ENCODE measurements at places on chromosomes 7 and 10.

- DNase-seq: no peak
Observed at GRCh38 chr10:121069061-121069850, 218.1 kb downstream of the WDR11 start.

DNA sequence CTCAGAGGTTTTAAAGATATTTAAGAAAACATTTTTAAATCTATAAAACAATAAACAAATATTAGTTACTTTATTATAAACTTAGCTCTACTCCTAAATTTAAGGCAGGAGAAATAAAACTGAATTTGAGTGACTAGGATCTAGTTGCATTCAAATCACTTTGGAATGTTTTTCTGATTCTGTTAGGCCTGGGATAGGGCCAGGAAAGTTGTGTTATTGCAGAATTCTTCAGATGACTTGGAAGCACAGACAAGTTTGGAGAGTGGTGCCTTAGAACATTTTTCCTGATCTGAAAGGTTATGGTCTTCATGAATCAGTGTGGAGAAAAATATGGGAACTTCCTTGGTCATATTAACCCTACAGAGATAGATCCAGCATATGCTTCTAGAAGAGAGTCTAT lies 15.6 kb upstream of the SLC25A13 start:
- DNase-seq: no peak

- no peak for DNase-seq
Observed at GRCh38 chr10:96991313-96991841, 159.3 kb downstream of the LCOR start.

DNA sequence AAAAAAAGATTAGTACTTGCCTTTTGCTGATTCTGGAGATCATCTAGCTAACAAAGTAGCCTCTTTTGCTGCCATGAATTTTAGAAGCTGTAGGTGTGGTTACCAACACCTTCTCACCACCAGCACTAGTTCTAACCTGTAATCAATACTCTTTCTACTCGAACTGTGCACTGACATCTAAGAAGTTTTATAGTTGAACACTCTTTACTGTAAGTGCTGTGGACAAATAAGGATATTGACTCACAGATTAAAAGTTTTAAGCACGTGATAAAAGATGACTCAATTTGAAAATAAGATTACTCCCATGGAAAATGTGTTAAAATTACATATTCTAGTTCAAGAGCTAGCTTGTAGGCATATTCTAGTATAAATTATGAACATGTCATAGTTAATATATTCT lies 89.9 kb downstream of the REEP3 start:
- no peak for DNase-seq

DNA sequence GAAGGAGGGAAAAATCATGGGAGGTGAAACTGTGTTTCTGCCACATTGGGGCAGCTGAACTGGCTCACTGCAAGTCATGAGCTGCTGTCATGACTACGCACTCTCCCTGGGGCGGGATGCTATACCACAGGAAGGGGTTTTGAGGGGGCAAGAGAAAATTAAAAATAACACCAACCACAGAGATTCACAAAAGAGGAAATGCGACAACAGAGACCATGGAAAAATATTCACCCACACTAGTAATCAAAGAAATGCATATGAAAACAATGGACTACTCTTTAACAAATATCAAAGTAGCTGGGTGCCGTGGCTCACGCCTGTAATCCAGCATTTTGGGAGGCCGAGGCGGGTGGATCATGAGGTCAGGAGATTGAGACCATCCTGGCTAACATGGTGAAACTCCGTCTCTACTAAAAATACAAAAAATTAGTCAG lies 65.2 kb upstream of the TM9SF3 start:
- peak; percentile 74 for DNase-seq

- no peak for DNase-seq
Observed at GRCh38 chr7:31190906-31191305, 138.8 kb downstream of the ADCYAP1R1 start.

- DNase-seq: no peak
Observed at GRCh38 chr10:87053111-87053510, 33.0 kb downstream of the FAM25A start.

- no peak for DNase-seq
Observed at GRCh38 chr7:29812185-29812876, 6.0 kb downstream of the WIPF3 start.

DNA sequence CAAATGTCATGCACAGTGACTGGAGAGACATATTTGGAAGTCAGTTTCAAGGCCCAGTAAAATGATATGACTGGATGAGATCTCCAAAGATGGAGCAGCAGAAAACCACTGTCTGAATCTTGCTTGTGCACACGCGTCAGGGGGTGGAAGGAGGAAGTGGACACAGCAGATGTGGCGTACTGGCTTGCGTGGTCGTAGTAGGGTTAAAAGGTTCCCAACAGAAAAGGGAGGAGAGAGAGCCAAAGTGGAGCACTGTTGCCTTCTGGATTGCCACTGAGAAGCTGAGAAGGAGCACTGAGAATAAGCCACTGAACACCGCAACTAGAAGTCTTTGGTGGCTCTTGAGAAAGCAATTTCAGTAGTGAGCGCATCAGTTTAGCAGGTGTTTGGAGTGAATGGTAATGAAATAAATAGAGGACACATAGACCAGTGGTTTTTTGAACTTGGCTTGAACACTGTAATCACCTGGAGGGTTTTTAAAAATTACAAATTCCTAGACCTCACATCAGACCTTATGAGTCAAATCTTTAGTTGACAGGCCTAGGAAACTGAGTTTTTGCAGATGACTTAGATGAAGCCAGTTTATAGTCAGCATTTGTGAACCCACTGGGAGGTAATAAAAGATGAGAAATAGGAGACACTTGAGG lies 227.3 kb downstream of the PTEN start:
- no peak for DNase-seq

- peak; percentile 75 for DNase-seq
Observed at GRCh38 chr10:12181065-12181775, 14.5 kb downstream of the NUDT5 start.

DNA sequence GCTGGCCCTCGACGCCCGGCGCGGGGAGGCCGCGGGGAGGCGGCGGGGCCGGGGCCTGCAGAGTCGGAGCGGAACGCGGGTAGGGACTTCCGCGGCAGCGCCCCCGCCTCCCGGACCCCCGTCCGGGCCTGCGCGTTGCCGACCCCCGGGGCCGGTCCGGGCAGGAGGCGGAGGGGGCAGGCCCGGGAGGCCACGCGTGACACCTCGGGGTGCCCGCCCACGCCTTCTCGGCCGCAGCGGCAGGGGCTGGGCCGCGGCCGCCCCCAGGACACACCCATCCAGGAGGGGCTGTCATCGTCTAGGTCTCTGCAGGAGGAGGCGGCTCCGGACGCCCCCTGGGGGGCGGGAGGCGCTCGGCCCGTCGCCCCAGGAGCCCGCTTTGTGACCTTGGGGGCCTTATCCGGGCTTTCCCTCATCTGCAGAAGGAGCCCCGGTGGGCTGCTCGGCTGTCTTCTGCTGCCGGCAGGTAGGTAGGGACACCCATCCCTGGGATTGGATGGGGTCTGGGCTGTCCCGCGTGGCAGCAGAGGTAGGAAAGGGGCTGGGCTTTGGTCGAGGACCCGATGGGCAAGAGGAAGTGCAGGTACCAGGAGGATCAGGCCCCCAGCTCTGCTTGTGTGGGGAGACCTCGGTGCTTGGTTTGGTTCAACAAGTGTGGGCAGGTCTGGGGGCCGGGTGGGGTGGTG lies 569 bp downstream of the ZNF316 start:
- DNase-seq: peak; percentile 69

DNA sequence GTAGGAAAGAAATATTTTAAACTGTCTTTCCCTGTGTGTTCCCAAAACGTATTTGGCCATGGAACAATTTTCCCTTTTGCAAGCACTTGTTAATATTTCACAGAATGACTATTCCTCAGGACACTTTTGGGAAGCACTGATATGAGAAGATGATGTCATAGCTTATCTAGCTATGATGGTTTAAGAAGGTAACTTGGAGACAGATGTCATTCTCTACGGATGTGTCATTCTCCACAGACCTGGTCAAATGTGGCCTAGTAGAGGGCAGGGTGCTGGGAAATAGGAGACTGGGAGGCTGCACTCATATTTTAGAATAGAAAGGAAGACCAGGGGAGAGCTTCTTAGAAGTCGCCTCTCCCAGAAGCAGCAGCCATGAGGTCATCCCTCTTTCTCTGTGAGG lies 220.7 kb upstream of the GLI3 start:
- no peak for DNase-seq

DNA sequence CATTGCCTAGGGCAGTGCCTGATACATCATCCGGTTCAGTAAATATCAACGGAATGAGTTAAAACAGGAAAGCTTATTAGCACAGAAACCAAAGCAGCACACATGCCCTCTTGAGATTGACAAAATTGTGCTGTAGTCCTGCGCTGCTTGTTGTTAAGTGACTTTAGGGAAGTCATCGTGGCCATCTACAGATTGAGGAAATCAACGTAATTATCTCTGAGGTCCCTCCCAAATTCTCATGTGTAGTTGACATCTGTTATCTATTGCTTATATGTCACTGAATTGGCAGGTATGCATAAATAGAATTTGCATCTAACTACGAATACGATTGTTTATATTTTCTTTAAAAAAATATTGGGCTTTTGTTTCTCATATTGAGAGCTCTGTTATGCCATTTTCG lies 3.5 kb upstream of the GNB2 start:
- DNase-seq: no peak

- DNase-seq: no peak
Observed at GRCh38 chr7:42614636-42615035, 297.2 kb downstream of the C7orf25 start.

- no peak for DNase-seq
Observed at GRCh38 chr7:118436663-118437062, 212.2 kb downstream of the ANKRD7 start.

DNA sequence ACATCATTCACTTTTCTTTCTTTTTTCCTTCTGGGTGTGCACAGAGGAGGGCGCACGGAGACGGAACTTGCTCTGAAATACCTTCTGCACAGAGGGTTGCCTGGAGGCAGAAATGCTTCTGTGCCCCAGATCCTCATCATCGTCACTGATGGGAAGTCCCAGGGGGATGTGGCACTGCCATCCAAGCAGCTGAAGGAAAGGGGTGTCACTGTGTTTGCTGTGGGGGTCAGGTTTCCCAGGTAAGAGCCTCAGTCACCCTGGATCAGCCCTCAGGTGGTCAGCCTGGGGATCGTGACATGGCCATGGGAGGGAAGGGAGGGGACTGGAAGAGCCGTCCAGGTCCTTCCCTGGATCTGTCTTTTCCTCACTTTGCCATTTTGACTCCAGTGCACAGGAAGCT lies 33.6 kb downstream of the VWA2 start:
- no peak for DNase-seq

- DNase-seq: no peak
Observed at GRCh38 chr10:131239450-131239849, 72.1 kb downstream of the TCERG1L start.

- DNase-seq: no peak
Observed at GRCh38 chr7:114856625-114857024, 65.3 kb upstream of the MDFIC start.

- DNase-seq: no peak
Observed at GRCh38 chr7:48643431-48644013, 280.8 kb upstream of the CDC14C start.

DNA sequence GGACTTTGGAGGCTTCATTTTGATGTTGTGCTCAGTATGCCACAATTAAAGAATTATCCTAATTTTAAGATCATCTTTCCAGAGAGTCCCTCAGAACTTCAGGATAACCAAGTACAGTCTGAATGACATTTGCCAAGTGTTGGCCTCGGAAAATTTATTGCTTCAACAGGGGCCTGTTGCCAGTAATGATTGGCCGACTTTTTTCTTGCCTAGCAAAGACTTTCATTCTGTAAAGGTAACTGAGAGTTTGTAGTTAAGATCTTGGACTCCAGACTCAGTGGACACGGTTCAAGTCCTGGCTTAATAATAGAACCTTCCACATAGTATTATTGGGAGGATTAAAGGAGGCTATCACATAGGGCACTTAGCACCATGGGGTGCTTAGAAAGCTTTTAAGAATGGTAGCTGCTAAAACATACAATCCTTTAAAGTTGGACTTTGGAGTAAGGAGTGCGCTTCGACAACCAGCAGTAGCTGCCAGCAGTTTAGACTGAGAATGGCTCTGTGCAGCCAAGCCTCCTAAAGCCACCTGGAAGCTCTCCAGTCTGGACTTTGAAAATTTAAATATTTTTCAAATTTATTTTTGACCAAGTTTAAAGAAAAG lies 90.0 kb downstream of the PLCE1 start:
- no peak for DNase-seq

DNA sequence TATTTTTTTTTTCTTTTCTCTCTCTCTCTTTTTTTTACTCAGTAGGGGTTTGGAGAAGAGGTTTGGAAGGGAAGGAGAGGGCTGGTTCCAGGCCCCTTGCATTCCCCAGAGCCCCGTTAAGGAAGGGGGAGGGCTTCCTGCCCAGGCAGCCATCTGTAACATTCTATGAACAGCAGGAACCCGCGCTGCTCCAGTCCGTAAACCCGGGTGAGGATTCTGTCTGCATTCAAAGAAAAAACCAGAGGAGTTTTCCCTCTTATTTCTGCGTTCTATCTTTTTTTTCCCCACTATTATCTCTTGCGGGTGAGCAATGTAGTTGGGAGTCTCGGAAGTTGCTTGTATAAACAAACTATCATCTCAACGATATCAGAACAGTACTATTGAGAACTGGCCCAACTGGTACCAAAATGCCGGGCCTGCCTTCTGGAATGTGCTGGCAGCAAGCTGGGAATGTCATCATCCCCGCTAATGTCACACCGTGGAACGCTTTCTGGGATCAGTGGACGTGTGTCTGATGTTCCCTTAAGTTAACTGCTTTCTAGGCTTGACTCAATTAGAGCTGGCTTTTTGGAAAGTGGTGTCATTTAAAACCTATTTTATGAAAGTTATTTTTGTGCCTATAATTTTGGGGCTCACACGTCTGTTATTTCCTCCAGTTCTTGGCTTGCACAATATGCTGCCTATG lies 153.1 kb upstream of the MEOX2 start:
- no peak for DNase-seq

GRCh38 chr10:62850646-62851045 lies 34.5 kb upstream of the EGR2 start:
- no peak for DNase-seq

DNA sequence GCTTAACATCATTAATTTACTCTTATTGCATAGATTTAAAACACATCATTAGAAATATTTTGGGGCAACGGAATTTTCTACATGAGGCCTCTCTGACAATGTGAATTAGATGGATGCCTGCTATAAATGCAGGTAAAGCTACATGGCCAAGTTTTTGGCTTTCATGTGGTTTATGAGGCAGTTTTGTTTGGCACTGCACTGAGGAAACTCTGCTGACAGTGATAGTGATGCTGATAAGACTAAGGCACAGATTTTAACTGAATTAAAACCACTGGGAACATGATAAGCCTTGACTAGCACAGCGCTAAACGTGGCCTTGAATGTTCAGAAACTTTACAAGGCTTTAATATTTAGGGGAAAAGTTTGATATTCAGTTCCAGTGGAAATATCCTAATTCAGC lies 114.3 kb upstream of the NOBOX start:
- DNase-seq: peak; percentile 10

GRCh38 chr7:159012353-159013069 lies 132.2 kb downstream of the VIPR2 start:
- DNase-seq: no peak

GRCh38 chr7:48681006-48681405 lies 243.3 kb upstream of the CDC14C start:
- DNase-seq: no peak

GRCh38 chr7:146943483-146943882 lies 826.9 kb downstream of the CNTNAP2 start:
- no peak for DNase-seq

Measured in CD4-positive, alpha-beta T cell treated with Interleukin-1 beta for 1 hour (primary cell).